T-cell (primary cell): ENCODE measurements at places on chromosomes 11 and 22.

- no peak for DNase-seq
These were observed 87.7 kb downstream of the TMPRSS5 start for GRCh38 chr11:113618360-113618759.

DNA sequence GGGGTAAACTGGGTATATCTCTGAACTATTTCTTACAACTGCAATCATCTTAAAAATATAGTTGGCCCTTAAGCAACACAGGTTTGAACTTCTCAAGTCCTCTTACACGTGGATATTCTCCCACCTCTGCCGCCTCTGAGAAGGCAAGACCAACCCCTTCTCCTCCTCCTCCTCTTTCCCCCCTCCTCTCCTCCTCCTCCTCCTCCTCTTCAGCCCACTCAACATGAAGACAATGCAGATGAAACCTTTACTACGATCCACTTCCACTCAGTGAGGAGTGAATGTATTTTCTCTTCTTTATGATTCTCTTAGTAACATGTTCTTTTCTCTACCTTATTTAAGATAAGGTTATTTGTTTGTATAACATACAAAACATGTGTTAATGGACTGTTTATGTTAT is 20.0 kb downstream of the SHANK2 start:
- DNase-seq, result no peak

GRCh38 chr22:49881856-49882255 is 28.2 kb downstream of the ZBED4 start:
- no peak for DNase-seq

- DNase-seq, result no peak
These were observed 374 bp downstream of the NLRP10 start for GRCh38 chr11:7964873-7965272.

- DNase-seq, result no peak
These were observed 88.0 kb downstream of the ZBTB16 start for GRCh38 chr11:114147375-114148012.

DNA sequence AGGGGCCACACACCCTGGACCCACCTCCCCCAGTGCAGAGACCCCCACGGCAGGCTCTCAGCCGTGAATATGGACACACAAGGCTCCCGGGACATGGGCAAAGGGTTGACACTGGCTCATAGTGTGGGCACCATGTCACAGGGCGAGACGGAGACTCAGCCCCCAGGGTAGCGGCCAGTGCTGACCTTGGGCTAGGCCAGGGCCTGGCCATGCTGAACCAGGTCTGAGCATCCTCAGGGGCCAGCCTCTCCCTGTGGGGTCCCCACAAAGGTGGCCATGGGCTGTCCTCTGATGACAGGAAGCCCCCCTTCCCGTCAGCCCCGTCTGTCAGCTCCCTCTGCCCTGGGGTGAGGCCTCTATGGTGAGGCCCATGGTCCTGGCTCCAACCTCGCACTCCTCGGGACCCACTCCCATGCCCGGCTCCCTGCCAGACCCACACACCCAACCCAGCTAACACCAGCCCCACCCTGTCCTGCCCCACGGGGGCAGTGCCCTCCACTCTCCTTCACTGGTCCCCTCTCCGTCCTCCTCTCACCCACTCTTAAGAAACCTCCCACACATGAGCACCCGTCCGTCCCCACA is 19.0 kb upstream of the PRODH start:
- no peak for DNase-seq

DNA sequence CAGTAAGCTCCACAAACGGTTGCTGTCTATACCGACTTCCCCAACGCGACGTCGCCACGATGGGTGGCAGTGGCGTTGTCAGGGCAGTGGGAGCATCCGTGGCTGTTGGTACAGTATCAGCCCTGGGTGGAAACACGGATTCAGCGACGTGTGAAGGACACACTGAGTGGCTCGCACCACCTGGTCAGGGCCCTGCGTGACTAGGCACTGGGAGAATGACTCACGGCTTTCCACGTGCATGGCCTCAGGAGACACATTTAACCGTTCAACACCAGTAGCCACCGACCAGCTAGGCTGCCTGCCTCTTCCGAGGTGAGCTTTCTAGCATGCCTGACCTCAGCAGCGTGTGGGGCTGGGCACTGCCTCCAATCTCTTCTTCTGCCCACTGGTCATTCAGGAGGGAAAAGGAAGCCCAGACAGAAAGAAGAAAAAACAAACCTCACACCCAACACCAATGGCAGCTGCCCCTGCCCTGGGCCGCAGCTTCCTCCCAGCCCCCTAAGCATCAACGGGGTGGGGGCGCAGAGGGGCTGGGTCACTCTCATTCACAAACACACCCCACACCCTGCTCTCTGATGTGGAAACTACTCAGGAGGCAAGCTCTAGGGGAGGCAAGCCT is 59.0 kb downstream of the MYH9 start:
- DNase-seq, result no peak

DNA sequence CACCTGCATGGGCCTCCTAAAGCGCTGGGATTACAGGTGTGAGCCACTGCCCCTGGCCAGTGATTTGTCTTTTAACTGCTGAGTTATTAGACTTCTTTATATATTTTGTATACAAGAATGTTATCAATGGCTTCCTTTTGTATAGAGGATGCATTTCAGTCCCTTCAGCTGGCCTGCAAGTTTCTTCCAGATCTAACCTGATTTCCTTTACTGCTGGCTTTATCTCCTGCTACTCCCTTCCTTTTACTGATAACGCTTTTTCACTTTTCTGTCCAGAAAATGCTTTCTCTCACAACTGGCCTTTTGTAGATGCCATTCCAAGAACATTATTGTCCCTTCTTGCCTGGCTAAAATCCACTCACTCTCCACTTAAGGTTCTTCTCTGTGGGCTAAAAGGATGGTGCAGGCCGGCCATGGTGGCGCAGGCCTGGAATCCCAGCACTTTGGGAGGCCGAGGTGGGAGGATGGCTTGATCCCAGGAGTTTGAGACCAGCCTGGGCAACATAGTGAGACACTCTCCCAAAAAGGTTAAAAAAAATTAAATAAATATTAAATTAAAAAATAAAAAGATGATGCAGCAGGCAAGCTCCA is 118.1 kb downstream of the NECTIN1 start:
- no peak for DNase-seq

GRCh38 chr11:72821920-72822799 is 7.9 kb downstream of the ATG16L2 start:
- peak; percentile 90 for DNase-seq

GRCh38 chr11:19253817-19254216 is 13.1 kb upstream of the E2F8 start:
- no peak for DNase-seq

DNA sequence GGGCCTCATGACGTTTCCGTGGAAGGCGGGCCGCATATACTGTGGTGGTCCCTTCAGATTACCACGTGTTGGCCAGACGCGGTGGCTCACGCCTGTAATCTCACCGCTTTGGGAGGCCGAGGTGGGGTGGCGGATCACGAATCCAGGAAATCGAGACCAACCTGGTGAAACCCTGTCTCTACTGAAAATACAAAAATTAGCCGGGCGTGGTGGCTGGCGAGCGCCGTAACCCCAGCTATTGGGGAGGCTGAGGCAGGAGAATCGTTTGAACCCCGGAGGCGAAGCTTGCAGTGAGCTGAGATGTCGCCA is 853 bp upstream of the DENND6B start:
- DNase-seq, result no peak

DNA sequence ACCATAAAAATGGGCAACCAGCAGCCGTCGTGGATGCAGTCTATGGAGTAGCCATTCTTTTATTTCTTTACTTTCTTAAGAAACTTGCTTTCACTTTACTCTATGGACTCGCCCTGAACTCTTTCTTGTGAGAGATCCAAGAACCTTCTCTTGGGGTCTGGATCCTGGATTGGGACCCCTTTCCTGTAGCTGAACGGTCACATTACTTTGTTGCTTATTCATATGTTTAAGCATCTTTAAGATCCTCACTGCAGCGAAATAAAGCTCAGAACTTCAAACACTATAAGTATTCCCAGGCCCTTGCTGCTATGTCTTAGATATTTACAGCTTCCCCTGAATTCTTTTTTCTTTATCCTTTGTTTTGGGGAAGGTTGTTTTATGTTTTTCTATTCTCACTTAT is 187.8 kb upstream of the DDI1 start:
- no peak for DNase-seq

DNA sequence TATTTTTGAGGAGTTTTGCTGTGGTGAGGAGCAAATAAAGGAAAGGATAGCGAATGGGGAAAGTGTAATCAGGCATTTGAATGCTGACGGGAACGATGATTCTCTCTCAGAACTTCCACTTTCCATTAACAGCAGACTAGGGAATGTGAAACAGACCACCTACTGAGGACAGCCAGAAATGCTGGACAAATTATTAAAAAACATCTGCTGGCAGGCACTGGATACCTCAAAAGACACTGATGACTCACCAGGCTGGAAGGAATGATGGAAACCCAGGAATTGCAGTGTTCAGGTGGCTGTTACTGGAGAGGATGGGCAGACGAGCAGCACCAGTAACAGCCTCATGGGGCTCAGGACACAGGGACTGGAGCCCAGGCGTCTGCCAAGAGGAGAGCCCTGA is 33.4 kb downstream of the PLA2G6 start:
- DNase-seq, result no peak

DNA sequence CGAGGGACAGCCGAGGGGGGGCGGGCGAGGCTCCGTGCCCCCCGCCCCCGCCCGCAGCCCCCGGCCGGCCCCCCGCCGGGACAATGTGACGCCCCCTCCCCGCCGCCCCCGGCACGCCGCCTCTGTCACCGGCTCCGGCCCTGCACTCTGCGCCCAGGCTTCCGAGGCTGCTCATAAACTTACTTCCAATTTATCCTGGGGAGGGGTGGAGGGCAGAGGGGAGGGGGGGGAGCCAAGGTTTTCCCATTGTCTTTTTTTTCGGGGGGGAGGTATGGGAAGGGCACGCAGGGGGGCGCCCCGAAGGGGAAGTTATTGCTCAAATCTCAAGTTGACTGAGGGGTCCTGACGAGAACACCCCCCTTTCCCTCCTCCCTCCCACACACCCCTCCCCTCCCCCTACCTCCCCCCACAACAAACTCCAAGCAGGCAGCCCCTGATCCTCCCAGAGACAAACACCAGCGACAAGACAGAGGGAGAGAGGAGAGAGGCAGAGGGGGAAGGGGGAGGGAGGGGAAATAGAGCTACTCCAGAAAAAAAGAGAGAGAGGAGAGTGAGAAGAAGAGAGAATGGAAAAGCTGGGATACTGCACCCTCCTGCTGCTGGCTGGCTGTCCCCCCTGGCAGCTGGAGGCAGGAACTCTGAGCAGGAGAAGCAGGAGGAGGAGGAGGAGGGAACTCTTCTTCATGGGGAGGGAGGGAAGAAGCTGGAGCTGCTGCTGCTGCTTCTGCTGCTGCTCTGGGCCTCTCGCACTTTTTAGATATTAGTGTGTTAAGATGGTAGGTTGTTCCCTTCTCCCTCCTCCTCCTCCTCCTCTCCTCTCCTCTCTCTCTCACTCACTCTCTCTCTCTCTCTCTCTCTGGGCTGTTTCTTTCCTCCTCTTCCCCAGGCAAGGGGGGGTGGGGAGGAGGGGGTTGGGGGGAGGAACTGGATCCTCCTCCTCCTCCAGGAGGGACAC is 631 bp downstream of the PHF21A start:
- DNase-seq, result no peak

- DNase-seq, result no peak
These were observed 107.5 kb downstream of the TRIM29 start for GRCh38 chr11:120030411-120030810.

DNA sequence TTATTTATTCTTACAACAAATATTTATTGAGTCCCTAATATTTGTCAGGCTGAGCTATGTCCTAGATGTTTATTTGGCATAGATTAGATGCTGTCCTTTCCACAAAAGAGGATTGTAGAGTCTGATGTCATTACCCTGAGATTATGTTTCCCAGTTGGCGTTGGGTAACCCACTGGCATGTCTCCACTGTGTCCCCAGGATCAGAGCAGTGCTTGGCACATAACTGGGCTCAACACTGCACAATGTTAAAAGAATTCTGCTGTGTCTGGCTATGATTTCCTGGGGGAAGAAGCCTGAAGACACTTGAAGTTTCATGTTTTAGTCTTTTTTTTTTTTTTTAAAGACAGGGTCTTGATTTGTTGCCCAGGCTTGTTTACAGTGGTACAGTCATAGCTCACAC is 4.0 kb downstream of the RCN1 start:
- no peak for DNase-seq
